ENCODE measurements at places on chromosomes 7 and 10. TPM values are rescaled to one million over a fixed set of nuclear protein-coding genes. Genes with fewer than 3 reads are reported as not detected.

The EBLN1 gene
- polyA plus RNA-seq, result not detected

The AFAP1L2 gene
- 0.50 TPM for polyA plus RNA-seq

The NUTM2E gene
- polyA plus RNA-seq, result not detected

The SLC37A3 gene
- 24.0 TPM for polyA plus RNA-seq

The CDK14 gene
- 0.70 TPM for polyA plus RNA-seq

The ADGRA1 gene
- polyA plus RNA-seq, result not detected

The GUSB gene
- polyA plus RNA-seq, result 63.5 TPM

The CHST15 gene
- not detected for polyA plus RNA-seq

The SPDYE6 gene
- 0.73 TPM for polyA plus RNA-seq

The MAT1A gene
- polyA plus RNA-seq, result not detected

The AGBL3 gene
- polyA plus RNA-seq, result 0.91 TPM

The CYCS gene
- polyA plus RNA-seq, result 157 TPM

The SPDYE11 gene
- polyA plus RNA-seq, result 0.10 TPM

The NUTM2B gene
- 0.14 TPM for polyA plus RNA-seq

The BHLHA15 gene
- not detected for polyA plus RNA-seq

The SLC29A3 gene
- polyA plus RNA-seq, result 8.0 TPM

The STOX1 gene
- polyA plus RNA-seq, result 0.17 TPM

The ADAM8 gene
- 63.9 TPM for polyA plus RNA-seq

The GIMAP7 gene
- polyA plus RNA-seq, result 557 TPM

The PON1 gene
- not detected for polyA plus RNA-seq

The SH2D4B gene
- polyA plus RNA-seq, result not detected

The DKK1 gene
- polyA plus RNA-seq, result not detected

The TFPI2 gene
- not detected for polyA plus RNA-seq

The ITGB8 gene
- not detected for polyA plus RNA-seq

The GPR146 gene
- polyA plus RNA-seq, result 22.2 TPM

The UTF1 gene
- not detected for polyA plus RNA-seq

The PLEKHA8 gene
- 4.2 TPM for polyA plus RNA-seq

The GOLGA7B gene
- 0.46 TPM for polyA plus RNA-seq

The LIPF gene
- polyA plus RNA-seq, result not detected

The TCAF2 gene
- polyA plus RNA-seq, result 8.3 TPM

The CRHR2 gene
- polyA plus RNA-seq, result not detected

The CFAP58 gene
- not detected for polyA plus RNA-seq

The ZPBP gene
- not detected for polyA plus RNA-seq

The CRYGN gene
- not detected for polyA plus RNA-seq

The ERVW-1 gene
- polyA plus RNA-seq, result not detected

The CYP2E1 gene
- 0.30 TPM for polyA plus RNA-seq

The ZP3 gene
- 1.9 TPM for polyA plus RNA-seq

The KCNMA1 gene
- polyA plus RNA-seq, result not detected

The APBB1IP gene
- polyA plus RNA-seq, result 85.9 TPM

The HTR7 gene
- polyA plus RNA-seq, result not detected

The SRI gene
- 277 TPM for polyA plus RNA-seq

All from CD4-positive, alpha-beta memory T cell (primary cell).